T-helper 2 cell (primary cell): ENCODE measurements at places on chromosomes 6 and 20.

DNA sequence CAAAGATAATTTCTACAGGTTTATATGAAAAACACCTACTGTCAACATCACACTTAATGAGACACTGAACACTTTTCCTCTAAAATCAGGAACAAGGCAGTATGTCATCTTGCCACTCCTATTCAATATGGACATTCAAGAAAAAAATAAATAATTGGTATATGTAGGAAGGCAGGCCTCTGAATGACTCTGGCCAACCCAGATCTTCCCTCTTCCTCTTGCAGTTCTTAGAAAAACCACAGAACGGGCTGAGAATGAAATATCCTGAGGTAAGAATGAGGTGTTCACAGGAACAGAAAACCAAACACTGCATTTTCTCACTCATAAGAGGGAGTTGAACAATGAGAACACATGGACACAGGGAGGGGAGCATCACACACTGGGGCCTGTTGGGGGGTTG, 1207.2 kb upstream of the CITED2 start:
- DNase-seq = no peak

GRCh38 chr6:2109796-2110195, 135.6 kb downstream of the GMDS start:
- no peak for DNase-seq

DNA sequence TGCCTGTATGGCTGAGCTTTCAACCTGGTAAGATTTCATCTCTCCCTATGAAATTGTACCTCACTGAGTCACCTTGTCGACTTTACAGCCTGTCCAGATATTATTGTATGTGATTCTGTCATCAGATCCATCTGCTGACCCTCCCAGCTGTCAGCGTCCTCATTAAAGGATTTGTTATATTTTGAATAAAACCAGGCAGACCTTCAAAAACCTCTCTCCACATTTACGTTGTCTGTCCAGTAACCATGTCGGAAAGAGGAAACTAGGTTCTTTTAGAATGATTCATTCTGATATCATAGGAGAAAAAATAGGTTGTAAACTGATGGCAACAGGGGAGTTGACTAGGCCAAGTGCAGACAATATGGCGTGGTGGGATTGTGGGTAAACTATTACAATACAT, 38.5 kb downstream of the TSPYL4 start:
- no peak for DNase-seq

- no peak for DNase-seq
Observed at GRCh38 chr6:75611702-75612375, 10.2 kb downstream of the SENP6 start.

DNA sequence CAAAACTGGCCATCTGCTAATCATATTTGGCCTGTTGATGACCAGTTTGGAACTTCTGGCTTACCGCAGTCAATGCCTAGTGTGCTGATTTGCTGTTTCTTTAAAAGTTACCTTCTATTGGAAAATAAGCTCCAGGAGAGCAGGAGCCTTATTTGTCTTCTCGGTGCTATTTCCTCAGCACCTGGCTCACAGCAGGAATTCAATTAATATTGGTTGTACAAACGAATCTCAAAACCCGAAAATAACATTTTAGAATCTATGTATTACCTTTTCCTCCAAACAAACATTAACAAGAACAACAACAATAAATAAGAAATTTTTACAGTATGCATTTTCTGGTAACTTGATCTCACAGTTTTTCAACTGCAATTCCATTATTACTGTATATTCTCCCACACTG, 1080.7 kb upstream of the MAP3K7 start:
- DNase-seq = no peak

DNA sequence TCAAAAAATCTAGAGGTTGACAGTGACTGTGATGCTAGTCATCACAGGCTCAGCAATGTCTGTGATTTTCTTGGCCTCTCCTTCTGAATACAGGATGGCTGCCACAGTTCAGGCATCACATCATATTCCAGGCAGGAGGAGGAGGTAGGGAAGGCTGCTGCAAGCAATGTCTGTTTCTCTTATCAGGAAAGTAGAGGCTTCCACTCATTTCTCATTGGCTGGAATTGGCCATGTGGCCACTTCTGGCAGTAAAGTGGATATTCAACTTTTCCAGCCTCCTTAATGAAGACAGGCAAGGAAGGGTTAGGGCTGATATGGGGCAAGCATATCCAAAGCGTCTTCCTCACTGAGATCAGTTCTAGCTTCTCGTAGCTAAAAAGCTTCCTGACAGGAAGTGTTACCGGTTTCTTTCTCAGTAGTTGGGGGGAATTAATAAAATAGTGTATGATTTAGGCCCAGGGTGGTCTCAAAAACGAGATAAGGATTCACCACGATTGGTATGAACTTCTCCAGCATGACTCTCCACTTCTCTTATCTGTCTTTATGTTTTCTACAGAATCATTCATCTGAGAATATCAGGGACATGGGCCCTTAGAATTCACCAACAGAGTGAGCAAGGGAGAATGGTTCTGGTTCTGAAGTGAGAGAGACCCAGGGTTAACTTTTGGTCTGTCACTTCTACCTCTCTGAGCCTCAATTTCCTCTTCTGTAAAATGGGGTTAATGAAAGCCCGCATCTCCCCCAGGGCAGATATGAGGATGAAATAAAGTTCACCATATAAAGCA, 32.7 kb upstream of the PSMF1 start:
- no peak for DNase-seq

DNA sequence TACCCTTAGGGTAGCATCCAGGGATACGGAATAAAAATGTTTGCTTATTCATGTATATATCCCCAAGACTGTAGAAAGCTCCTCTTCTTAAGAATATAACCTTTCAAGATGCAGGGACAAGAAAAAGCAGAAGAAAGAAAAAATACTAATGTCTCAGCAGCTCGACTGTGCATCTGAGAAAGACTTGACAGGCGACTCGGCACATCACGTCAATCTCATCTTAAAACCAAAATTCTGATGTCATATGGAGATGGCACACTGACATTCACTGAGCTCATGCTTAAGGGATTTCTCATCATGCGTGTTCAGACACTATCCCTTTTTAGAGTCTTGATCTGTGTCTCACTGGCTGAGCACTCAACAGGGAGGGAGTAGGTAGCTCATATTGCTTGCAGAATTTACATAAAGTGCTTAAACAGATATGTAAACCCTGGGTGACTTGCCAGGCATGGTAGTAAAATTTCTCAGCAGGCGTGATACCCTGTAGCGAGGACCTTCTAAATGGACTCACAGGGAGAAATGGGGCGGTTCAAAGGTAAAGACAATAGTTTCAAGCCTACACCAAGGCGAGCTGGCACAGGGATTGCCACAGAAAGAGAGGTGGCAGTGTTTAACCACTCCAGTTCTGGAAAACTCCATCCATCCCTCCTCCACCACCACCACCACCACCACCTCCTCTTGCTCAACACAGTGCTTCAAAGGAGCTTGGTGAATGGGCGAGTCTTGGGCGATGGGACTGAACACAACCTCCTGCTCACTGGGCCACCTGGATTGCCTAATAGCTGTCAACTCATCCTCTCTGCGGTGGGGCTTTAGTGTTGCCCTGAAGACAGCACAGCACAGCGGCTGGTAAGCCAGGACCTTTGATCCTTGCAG, 330.5 kb downstream of the TFAP2A start:
- DNase-seq = no peak

- no peak for DNase-seq
Observed at GRCh38 chr6:125273965-125274364, 27.8 kb downstream of the HDDC2 start.

DNA sequence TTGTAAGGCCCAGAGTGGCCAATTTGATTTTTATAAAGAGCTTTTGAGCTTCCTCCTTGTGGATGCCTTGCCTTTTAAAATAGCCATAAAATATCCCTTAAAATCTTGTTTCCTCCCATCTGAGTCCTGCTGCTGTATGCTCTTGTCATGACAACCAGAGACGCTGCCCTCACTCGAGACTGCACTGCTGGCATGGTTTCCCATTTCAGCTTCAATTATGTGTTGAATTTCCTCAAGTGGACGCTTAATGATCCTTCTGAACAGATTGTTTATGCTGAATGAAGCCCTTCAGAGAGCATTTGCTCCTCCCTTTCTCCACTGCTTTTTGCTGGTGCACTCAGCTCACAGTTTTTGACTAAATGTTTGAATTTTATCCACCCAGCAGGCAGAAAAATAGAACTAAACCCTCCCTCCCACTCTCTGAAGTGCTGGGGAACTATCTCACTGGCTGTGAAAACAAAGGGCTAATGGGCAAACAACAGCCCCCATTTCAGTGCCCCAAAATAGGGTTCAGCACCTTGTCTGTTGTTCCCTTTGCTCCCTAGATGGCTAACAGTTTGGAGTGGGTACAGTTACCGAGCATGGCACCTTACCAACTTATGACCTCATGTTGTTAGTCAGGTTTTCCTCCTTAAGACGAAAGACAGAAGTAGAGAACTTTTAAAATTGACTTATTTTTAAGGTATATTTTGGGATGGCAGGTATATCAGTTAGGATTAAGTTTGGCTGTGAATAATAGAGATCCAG, 45.5 kb upstream of the RNF8 start:
- no peak for DNase-seq

- no peak for DNase-seq
Observed at GRCh38 chr6:32222333-32223230, 1.3 kb downstream of the NOTCH4 start.

- no peak for DNase-seq
Observed at GRCh38 chr6:159691963-159692287, 1.1 kb downstream of the SOD2 start.

DNA sequence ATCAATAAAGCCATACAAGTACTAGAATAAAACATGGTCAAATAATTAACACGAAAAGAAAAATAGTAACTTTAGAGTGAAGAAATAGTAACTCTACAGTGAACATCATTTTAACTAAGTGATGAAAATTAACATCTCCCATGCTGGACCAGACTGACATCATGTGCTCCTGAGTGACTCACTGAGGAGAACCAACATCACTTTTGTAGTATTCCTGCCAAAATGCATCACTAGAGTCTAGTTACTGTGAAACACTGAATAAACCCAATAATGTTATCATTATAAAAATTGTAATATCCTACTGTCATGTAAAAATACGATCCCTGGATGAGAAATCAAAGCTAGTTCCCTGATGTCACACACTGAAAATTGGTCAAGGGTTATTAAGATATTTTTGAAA, 361.3 kb downstream of the CD109 start:
- no peak for DNase-seq

DNA sequence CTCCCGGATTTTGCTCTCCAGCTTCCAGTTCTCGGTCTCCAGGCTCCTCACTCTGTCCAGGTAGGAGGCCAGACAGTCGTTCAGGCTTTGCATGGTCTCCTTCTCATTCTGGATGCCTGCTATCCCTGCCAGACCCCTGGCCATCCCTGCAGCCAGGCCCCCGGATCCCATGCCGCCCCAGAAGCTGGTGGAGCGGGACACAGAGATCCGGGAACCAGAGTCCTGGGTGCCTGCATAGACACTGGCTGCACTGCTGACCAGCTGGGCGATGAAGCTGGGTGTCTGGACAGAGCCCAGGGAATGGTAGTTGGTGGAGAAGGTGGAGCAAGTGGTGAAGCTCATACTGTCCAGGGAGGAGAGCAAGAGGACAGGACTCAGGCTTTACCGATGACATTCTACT, 2.9 kb upstream of the CALHM6 start:
- DNase-seq = no peak

DNA sequence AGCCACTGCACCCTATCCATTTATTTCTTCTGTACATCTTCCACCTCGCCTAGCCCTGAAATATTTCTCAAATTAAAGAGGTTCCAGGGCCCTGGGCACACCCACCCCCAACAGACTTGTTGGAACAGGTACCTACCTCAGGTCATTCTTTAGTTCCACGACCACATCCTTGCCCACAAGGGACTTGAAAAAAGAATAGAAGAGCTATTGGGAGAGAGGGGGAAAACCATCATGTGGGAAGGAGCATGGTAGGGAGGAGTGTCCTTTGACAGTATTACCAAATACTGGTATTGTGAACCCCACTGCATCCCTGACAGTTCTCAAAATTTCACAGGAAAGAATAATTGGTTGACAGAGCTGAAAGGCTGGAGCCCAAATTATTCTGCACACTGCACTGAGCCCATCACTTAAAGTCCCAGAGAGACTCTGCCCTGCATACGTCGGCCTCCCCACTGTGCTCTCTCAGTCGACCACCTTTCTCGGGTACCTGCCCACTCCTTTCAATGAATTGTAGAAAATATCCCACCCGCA, 762 bp downstream of the LSM2 start:
- DNase-seq = no peak

- DNase-seq = no peak
Observed at GRCh38 chr20:64223526-64224067, 32.0 kb upstream of the PCMTD2 start.

- DNase-seq = no peak
Observed at GRCh38 chr6:15089569-15090144, 156.2 kb upstream of the JARID2 start.

- no peak for DNase-seq
Observed at GRCh38 chr6:29793036-29793356, 34.6 kb upstream of the HLA-G start.

GRCh38 chr6:78598966-78599365, 268.4 kb upstream of the IRAK1BP1 start:
- no peak for DNase-seq

- peak; percentile 15 for DNase-seq
Observed at GRCh38 chr6:44704240-44705150, 317.0 kb downstream of the CDC5L start.

- DNase-seq = no peak
Observed at GRCh38 chr6:68326762-68327161, 308.3 kb upstream of the ADGRB3 start.

GRCh38 chr6:135306740-135307420, 125.8 kb downstream of the MYB start:
- DNase-seq = no peak

- no peak for DNase-seq
Observed at GRCh38 chr20:35120012-35120701, 27.0 kb downstream of the EDEM2 start.

DNA sequence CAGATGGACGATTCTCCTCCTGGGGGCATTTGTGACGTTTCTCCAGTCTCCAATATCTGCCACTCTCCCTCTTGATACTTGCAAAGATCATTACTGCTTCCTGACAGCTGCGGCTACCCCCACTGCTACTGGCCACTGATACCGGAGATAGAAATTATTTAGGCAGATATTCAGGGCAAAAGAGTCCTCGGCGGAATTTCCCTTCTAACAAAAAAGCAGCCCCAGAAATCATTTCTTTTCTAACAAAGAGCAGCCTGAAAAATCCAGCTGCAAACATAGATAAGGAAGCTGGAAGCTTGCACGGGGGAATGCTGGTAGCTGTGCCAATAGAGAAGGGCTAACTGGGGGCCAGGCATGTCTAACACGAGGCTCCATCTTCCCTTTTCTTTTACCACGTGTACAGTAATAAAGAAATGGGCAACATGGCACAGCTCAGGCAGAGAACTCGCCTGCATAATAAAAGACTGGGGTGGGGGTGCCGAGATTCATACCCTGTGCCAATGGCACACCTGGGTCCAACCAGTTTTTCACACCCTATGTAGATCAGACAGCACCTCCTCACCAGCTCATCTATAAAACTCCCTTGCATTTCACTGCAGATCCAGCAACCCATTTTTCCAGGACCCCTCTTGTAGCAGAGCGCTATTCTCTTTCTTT, 6.1 kb downstream of the TP53RK start:
- no peak for DNase-seq

GRCh38 chr6:155108070-155108820, 113.1 kb downstream of the TIAM2 start:
- DNase-seq = no peak
